ENCODE measurements at places on chromosomes 1 and 21. TPM values are rescaled to one million over a fixed set of nuclear protein-coding genes. Genes with fewer than 3 reads are reported as not detected.

DNA sequence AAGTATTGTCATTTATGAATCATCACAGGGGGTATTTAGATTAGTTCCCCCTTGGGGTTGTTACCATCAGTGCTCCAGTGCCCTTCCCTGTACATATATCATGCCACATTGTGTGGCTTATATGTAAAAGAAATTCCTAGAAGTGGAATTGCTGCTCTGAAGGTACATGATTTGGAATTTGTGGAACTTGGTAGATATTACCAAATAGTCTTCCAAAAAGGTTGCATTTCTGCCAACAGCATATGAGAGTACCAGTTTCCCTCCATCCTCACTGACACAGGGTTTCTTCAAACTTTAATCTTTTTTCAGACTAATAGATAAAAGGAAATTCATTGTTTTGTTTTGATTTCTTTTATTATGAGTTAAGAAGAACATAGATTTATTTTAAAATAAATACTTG is 41.3 kb downstream of the AKNAD1 start:
- no peak for DNase-seq

NBPF6 gene
- total RNA-seq = not detected

PGLYRP3 gene
- not detected for total RNA-seq

DNA sequence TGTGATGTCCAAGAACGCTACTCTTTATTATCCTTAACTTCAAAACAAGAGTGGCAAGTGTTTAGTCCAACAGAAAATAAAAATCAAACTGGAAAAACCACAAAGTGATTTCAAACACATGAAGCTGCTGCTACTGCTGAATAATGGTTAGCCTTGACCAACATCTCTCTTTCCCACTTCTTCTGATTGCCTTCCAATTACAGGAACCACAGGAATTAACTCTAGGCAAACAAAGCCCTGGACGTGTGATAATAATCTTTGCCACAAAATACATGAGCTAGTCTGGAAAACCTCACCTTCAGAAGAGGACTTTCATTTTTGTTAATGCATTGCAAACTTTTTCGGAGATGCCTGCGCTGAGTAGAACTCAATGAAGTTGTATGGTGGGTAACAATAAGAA is 48.6 kb upstream of the COL11A1 start:
- no peak for DNase-seq

A3GALT2 gene
- total RNA-seq = not detected

IVL gene
- total RNA-seq = not detected

EMC1 gene
- total RNA-seq = 51.0 TPM

DNA sequence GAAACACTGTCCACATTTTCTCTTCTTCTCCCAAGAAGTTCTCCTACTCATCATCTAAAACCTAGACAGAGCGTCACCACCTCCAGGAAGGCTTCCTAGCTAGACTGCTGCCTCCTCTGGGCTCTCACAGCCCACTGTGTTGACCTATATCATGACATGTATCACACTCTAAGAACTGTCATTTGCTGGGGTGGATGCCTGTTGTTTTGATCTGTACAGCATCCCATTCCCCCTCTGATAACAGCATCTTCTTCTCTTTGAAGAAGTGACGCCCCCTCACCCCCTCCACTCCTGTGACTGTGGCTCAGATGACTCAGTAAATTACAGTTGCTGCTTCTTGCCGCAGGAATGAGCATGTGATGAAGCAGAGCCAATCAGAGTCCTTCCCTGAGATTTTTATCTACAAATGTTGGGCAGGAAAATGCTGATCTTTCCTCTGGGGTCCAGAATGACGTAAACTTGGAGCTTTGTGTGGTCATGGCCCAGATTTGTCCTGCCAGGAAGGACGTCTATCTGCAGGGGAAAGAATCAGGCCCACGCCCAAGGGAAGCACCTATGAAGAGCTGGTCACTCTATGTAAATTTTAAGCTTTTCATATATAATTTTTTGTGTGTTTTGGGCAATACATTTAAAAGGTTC is 28.0 kb upstream of the FOXO6 start:
- no peak for DNase-seq

GRCh38 chr21:29625990-29626389 is 313.8 kb downstream of the GRIK1 start:
- no peak for DNase-seq

GRCh38 chr1:29363536-29363935 is 127.2 kb downstream of the PTPRU start:
- DNase-seq = no peak

DNA sequence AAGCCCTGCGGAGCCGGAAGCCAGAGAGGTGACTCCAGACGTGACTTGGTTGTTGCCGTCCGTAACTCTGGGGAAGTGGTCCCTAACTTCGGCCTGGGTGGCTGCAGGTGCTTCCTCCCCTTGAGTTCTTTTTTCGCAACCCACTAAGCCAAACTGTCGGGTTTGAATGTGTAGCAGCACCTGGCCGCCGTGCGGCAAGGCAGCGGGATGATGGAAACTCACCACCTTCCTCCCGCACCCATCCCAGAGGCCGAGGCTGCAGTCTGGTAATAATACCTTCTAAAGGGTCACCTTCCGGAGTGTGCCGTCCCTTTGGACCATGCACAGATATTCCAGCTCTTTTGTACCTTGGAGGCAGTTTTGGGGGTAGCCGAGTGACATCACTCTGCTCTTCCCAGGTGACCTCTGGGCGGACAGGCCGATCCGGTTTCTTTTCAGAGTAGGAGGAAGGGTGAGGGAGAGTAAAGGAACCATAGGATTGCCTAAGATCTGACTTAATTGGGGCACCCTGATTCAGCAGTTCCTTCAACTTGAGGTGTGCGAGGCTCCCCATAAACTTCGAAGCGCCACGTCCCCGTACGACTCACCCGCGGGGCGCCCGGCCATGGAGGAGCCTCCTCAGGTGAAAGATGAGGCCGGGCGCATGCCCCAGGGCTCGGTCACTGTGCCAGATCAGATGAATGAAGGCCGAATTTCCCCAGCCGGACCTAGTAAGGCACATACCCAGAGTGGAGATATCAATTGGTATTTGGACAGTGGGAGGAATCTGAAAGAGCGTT is 1.0 kb downstream of the KCNK1 start:
- DNase-seq = no peak

GRCh38 chr1:224456637-224456953 is 22.0 kb upstream of the WDR26 start:
- DNase-seq = no peak

DNA sequence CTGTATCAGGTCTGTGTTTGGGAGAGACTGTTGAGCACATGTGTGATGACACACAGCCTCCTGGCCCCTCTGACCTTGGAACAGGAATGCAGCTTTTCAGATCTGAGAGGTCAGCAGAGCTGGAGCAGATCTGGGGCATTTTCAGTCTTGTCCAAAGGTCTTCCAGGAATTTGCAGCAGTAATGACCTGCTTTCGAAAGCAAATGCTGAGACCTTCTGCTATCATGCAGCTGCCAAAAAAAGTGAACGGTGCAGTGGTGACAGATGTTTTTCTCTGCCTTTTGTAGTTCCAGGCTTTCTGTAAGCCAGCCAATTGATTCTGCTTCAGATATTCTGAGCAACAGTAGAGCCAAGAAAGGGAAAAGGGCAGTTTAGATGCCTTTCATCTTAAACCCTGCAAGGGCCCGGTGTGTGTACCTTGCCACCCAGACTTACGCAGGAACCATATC is 137.8 kb upstream of the COA6 start:
- no peak for DNase-seq

DNA sequence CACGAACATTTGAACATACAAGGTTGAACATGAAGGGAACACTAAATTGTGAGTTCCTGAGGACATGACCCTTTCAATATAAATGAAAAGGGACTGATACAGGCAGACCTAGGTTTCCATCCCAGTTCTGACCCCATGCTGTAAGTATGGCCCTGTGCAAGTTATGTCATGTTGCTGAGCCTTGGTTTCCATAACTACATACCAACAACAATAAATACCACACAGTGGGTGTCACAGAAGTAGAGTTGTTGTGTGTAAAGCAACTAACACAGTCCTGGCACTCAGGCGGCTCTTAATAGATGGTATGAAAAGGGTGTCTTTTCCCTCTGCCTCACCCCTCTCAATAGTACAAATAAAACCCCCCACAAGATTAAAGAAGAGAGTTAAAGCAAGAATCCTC is 140.8 kb downstream of the LMX1A start:
- DNase-seq = no peak

DNA sequence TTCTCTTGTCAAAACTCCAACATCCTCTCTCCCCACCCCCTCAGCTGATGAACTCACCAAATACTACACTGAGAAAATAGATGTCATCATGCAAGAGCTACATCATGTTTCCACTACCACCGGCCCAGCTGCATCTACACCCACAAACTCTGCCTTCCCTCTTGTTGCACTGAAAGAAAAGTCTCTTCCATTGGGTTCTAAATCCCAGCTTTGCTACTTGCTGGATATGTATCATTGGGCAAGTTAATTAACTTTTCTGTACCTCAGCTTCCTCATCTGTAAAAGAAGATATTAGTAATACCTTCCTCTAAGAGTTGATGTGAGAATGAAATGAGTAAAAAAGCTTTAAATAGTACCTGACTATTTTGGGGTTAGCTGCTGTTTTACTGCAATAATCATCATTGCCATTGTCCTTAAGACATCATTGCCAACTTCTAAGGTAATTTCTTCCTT is 108.6 kb downstream of the OLFML2B start:
- DNase-seq = no peak

DNA sequence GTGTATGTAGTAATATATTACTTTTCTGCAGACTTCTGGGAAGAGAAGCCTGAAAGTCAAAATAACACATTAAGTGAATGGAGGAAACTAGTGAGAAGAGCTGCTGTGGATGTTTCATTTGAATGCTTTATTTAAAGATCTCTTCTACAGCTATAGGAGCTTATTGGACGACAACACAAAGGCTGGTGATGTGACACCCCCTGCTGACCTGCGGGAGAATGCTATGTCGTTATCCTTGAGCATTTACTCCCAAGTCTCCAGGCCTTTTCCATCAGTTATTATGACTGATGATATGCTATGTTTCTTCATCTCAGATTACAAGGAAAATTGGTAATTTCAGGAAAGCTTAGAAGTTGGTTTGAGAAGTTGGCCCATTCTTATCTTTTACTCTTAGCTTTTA is 22.3 kb upstream of the PLA2G4A start:
- DNase-seq = no peak

PYCR2 gene
- total RNA-seq = 84.6 TPM

DNA sequence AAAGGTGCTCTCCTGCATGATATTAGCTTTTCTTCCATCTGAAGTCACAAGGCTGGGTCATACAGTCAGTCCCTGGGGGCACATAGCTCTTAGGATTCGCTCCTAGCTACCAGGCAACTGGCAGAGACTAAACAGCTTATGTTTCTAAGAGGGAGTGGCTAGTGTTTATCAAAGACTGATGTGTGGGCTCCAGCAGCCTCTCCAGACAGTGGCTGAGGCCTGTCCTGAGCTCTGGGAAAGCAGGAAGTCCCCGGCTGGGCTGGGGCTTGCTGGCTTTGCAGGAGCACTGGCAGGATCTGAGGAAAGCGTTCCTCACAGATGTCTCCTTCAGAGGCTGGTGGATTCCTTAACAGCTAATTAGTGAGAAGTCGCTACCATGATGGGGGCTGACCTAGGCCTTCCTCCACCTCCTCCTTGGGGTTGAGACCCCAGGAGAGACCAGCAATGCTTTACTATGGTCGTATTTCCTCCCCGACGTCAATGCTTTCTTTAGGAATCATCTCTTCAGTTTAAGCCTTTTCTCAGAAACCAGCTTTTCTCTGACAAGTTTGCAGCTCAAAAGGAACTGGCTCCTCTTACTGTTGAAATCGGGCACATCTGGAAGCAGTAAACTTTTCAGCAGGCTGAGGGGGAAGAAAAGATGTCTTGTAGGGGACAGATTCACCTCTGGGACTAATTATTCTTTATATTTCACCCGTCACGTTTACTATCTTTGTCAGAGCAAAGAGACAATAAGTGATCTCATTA is 33.5 kb upstream of the HHAT start:
- DNase-seq = no peak

- DNase-seq = no peak
These were observed 6.8 kb upstream of the PSMG1 start for GRCh38 chr21:39189857-39190604.

- DNase-seq = no peak
These were observed 7.6 kb downstream of the TENT5C start for GRCh38 chr1:117613249-117613968.

DNA sequence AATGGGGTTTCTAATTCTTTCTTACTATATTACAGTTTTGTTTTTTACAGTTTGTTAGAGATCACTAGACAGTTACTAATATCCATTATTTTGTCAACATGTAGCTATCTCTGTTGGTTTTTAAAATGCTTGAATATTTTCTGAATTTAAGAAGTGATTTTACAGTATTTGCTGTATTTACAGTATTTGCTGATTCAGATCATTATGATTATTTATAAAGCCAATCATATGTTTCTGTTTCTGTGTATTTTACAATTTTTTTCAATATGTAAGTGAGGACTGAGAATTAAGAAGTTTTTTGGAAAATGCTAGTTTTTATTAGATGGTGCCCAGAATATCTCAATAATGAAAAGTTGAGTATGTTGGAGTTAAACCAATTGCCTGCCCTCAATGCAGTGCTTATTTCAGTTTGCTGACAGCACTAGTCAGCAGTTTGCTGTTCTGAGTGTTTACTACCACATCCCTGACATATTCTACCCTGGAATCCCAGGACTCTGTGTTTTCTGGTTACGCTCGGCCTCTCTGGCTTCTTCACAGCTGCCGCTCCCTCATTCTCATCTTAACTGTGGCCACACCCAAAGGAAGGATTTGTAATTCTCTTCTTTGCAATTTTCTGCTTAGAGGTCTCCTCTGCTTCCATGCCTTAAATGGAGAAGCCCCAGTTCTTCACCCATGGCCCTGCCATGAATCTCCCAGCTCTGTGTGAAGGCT is 68.0 kb upstream of the BACH1 start:
- no peak for DNase-seq

DNA sequence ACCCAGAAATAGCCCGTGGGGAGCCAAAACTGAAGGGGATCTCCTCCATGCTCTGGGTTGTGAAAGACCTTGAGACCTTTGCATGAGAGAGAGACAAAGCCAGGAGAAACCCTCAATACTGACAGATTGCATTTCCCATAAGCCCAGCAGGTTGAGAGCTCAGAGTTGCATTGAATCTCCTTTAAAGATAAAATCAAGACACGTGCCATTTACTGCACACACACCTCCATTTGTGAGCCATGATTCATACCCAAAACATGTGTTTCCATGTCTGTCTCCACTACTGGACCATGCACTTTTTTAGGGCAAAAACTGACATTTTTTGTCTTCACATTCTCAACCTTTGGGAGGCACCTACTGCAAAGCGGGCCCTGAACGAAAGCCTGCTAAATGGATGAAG is 144.0 kb upstream of the NRIP1 start:
- DNase-seq = no peak

DNA sequence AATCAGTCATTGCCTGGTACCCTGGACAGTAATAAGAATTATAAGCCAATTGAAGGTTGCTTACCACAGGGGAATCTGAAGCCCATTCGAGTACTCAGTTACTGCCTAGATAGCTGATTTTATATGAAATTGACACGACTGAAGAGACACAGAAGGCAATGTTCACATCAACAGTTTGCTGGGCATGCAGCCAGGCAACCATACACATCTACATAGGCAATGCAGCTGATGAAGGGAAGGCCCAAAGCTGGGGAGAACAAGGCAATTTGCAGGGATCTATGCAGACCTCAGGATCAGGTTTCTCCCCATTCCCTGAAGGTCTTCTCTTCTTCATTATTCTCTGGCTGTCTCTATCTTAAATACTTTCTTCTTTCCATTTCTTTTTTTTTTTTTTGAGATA is 448.7 kb downstream of the PTBP2 start:
- no peak for DNase-seq
